ENCODE measurements at places on chromosomes 12 and 14.

GRCh38 chr12:94790370-94790769, 140.0 kb upstream of the TMCC3 start:
- no peak for DNase-seq

GRCh38 chr12:6753772-6754356, 923 bp upstream of the MLF2 start:
- no peak for DNase-seq

DNA sequence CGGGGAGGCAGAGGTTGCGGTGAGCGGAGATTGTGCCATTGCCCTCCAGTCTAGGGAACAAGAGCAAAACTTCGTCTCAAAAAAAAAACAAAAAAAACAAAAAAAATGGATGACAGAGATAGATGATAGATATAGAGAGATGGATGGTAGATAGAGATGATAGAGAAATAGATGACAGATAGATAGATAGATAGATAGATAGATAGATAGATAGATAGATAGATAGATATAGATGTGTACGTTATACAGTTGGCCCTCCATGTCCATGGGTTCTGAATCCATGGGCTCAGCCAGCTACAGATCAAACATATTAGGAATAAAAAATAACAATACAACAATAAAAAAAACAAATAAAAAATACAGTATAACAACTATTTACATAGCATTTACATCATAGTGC, 12.8 kb upstream of the SLC25A3 start:
- no peak for DNase-seq

GRCh38 chr12:88501972-88502938, 78.0 kb downstream of the KITLG start:
- no peak for DNase-seq

DNA sequence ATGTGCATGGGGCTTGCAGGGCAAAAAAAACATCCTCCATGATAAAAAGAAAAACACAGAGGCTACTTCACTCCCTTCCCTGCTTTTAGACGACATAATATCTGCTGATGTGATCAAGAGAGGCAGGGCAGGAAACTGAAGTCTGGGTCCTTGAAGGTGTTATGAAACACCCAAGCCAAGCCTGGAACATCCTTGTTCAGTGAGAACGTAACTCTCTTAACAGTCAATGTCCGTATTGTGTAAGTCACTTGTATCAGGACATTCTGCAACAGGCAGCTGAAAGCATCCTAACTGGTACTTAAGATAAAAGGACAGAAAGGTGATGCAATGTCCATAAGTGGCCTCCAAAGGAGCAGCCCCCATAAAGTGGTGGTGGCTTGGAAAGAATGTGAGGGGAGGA, 20.0 kb downstream of the KCNK10 start:
- DNase-seq = no peak

GRCh38 chr12:108622921-108623514, 10.7 kb downstream of the SELPLG start:
- no peak for DNase-seq

GRCh38 chr14:95420060-95420459, 96.4 kb downstream of the SYNE3 start:
- no peak for DNase-seq

- no peak for DNase-seq
Observed at GRCh38 chr12:73277971-73278370, 1005.8 kb downstream of the TRHDE start.

GRCh38 chr14:68741839-68742470, 50.9 kb downstream of the ZFP36L1 start:
- no peak for DNase-seq

- no peak for DNase-seq
Observed at GRCh38 chr14:56751471-56751870, 58.8 kb downstream of the OTX2 start.

- no peak for DNase-seq
Observed at GRCh38 chr12:126160912-126161311, 1095.7 kb downstream of the AACS start.

GRCh38 chr14:88614218-88614907, 51.5 kb downstream of the ZC3H14 start:
- DNase-seq = peak; percentile 65

DNA sequence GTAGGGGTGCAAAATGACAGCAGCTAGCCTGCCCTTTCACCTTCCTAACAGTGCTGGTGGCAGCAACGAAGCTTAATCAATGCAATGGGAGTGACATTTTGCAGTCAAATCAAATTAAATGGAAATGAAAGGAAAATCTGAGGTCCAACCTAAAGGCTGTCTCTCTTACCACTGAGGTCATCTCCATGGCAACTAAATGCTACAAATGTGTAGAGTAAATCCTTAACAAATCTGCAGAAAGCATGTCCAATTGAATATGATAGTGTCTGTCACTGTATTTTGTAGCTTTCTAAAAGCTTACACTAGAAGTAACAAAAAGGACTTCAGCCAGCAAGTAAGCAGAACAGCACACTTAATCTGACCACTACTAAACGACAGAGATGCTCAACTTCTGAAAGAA, 488.8 kb downstream of the BCAT1 start:
- no peak for DNase-seq

DNA sequence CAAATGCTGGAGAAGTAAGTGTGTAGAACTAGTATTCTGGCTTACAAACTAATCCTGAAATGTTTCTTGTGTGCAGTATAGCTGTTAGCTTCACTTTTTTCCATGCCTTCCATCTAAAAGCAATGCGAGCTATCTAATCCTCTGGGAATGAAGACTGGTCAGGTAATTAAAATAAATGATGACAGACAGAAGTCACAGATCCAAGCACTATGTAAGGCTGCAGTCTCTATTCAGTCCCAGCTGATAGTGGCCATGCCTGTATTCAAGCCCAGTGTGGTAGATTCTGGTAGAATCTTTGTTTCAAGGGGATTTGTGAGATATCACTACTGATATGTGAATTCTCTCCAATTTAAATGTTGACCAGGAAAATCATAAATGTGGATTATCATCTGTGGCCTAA, 637.2 kb downstream of the TMTC2 start:
- no peak for DNase-seq

GRCh38 chr12:24664161-24664880, 284.6 kb downstream of the BCAT1 start:
- no peak for DNase-seq

- peak; percentile 72 for DNase-seq
Observed at GRCh38 chr12:32451816-32452215, 52.5 kb downstream of the FGD4 start.

DNA sequence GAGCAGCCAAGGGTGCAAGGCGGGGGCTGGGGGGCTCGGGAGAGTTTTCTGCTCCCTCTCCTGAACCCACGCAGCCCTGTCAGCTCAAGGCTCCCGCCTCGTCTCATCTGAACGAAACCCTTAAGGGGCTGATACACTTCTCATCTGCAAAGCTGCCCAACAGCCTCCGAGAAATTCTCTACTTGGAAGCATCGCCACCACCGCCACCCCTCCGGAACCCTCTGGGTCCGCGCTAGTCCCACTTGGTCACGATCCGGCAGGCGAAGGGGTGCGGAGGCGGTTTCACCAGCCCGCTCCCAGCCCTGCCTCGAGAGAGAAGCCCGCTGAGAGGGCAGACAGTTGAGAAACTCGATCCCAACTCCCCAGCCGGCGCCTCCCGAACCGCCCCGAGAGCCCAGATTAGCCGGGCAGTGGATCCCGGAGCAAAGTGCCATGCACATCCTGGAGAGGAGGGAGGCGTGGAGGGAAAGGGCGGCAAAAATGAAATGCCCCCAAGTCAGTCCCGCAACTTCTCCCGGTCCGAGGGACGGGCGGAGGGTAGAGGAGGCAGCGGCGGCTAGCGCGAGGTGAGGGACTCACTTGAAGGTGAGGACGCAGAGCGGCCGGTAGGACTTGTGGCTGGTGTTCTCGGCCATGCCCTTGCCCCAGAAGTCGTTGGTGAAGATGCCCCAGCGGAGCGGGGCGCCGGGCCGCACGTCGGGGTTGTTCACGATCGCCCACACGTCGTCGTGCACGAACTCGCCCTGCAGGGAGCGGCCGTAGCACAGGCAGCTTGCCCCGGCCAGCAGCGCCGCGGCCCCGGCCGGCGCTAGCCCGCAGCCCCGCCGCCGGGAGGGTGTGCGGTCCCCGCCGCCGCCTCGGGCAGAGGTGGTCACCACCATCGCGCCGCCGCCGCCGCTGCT, 620 bp downstream of the TMTC1 start:
- no peak for DNase-seq

DNA sequence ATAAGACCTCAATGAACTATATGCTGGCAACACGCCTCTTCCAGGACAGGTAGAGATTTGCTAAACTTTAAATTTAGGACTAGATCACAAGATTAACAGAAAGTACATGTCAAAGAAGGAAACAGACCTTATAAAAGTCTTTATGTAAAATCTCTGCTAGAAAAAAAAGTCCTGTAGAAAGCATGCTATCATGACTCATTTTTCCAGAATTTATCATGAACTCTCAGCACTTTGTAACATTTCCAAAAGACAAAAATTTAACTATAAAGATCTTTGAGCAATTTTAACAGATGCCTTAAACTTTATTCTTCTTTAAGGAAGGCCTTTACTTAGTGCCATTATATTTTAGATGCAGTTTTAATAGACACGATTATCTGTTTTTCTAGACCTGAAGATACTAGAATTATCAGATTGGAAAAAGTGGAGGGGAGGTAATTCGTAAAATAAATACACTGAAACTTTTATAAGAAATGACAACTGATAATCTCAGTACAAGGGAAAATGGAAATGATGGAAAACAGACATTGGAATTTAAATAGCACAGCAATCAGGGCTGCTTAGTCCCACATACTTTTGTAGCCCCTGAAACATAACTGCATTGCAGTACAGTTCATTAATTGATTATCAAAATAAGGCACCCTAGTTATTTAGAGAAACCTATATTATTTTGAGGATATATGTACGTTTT, 92.0 kb downstream of the TTLL5 start:
- no peak for DNase-seq

DNA sequence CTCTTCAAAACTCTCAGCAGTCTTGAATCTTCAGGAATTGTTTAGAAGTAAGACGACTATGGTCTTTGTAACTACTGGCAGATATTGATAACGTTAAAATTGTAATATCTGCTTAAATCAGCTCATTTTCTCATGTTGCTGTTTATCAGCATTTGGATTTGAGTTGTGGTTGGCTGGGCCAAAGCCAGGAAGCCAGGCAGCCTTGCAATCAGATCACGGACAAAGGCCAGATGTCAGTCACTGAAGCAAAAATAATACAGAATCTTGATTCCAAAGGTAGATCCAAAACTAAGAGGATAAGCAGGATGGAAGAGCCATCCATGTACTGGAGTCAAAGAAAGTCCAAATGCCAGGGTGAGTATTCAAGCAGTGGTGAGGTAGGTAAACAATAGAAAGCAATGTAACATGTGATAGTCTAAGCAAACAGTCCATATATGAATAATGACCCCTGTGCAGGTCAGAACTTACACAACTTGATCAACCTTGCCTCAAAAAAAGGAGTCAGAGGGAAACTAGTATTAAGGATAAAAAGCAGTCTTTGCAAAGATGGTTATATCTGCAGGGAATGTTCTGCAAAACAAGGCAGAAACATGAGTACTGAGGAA, 95.8 kb upstream of the RAP1B start:
- DNase-seq = no peak

GRCh38 chr12:19953734-19954133, 414.6 kb upstream of the PDE3A start:
- DNase-seq = no peak

DNA sequence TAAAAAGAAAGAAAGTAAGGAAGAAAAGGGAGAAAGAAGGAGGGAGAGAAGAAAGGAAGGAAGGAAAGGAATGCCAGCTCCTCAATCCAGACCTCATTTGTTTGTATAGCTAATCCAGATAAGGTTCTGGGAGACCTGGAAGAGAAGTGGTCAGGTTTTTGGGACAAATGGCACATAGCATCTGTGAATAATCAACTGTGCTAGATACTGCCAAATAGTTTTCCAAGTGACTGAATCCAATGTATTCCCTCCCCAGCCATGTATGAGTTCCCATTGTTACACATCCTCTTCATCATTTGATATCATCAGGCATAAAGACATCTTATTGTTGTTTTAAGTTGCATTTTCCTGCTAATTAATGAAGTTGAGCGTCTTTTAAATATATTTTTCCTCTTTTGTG, 18.6 kb upstream of the PTGR2 start:
- no peak for DNase-seq

GRCh38 chr12:68899251-68899771, 33.7 kb downstream of the CPM start:
- peak; percentile 5 for DNase-seq

DNA sequence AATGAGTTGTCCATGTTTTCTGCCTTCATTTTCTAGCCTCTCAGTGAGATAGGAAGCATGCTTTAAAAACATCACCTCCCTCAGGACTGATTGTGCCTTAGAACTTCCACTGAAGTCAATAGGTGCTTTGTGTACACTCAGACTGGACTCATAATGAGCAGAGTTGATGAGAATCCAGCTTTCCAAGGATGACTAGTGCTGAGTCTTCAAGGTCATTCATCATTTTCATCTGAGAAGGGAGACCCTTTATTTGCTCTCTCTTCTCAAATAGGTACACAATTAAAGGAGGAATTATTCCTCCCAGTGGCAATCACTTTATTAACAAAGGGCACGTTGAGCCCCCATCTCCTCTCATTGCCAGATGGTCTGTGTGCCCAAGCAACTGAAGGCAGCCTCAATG, 210.9 kb upstream of the PRKD1 start:
- DNase-seq = no peak

GRCh38 chr12:84502907-84503787, 409.5 kb downstream of the SLC6A15 start:
- peak; percentile 14 for DNase-seq

- peak; percentile 69 for DNase-seq
Observed at GRCh38 chr14:103123634-103124500, 606 bp downstream of the TNFAIP2 start.

GRCh38 chr14:94682736-94683135, 70.5 kb downstream of the SERPINA3 start:
- no peak for DNase-seq

DNA sequence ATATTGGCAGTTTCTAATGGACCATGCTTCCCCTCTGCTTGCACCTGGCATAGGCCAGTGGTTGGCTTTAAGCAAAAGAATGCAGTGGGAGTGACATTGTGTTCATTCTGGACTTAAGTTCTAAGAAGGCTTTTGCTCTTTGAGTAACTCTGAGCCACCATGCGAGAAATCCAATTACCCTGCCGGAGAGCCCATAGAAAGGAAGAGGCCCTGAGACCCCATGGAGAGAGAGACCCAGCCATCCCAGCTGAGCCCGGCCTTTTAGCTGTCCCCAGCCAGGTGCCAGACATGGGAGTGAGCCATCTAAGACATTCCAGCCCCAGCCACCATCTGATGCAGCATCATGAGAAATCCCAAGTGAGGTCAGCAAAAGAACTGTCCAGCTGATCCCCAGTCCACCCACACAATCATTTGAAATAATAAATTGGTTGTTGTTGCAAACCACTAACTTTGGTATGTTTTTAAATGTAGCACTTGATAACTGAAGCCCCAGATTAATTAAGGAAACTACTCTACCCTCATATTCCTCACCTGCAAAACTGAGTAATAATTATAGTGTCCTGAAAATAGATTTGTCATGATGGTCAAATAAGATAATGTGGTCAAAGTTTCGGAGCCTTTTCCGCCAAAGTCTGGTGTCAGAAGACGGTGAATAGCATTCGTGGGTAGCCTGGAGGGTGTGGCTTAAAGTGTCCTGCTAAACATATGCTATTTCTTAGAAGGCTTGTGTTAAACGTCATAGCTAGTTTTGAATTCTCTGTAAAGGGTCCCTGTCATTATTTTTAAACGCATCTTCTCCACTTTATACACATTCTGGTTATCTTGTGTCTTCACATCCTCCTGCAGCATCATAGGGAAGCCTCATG, 166.6 kb upstream of the PELI2 start:
- no peak for DNase-seq

- DNase-seq = no peak
Observed at GRCh38 chr12:10739157-10740118, 16.3 kb upstream of the YBX3 start.
